ENCODE measurements at places on chromosomes 6 and 20. TPM values are rescaled to one million over a fixed set of nuclear protein-coding genes. Genes with fewer than 3 reads are reported as not detected.

The TPMT gene
- polyA plus RNA-seq, result 16.6 TPM

The GLP1R gene
- polyA plus RNA-seq, result 1.3 TPM

The POPDC3 gene
- polyA plus RNA-seq, result 4.9 TPM

The KCNK16 gene
- polyA plus RNA-seq, result not detected

The PSMB9 gene
- polyA plus RNA-seq, result 9.0 TPM

The ARFGEF3 gene
- polyA plus RNA-seq, result 15.9 TPM

The CPNE5 gene
- polyA plus RNA-seq, result 73.1 TPM

The TAP1 gene
- 20.5 TPM for polyA plus RNA-seq

The CLVS2 gene
- polyA plus RNA-seq, result 10.1 TPM

The HSPA1B gene
- polyA plus RNA-seq, result 166 TPM

The PET117 gene
- 14.6 TPM for polyA plus RNA-seq

The LY6G6C gene
- polyA plus RNA-seq, result 0.71 TPM

The FNDC11 gene
- polyA plus RNA-seq, result 0.99 TPM

The OXT gene
- not detected for polyA plus RNA-seq

The PEX3 gene
- 28.1 TPM for polyA plus RNA-seq

The CDH22 gene
- 12.6 TPM for polyA plus RNA-seq

The HCRTR2 gene
- polyA plus RNA-seq, result 4.9 TPM

The ZNF311 gene
- 6.9 TPM for polyA plus RNA-seq

The SMIM8 gene
- 31.5 TPM for polyA plus RNA-seq

The ETV7 gene
- polyA plus RNA-seq, result not detected

The FOXS1 gene
- 5.4 TPM for polyA plus RNA-seq

The CYP24A1 gene
- 1.1 TPM for polyA plus RNA-seq

The AGER gene
- 15.2 TPM for polyA plus RNA-seq

The GPR6 gene
- polyA plus RNA-seq, result 0.87 TPM

The FAM217A gene
- 1.0 TPM for polyA plus RNA-seq

The ERVFRD-1 gene
- polyA plus RNA-seq, result 0.18 TPM

The SLC22A2 gene
- 1.2 TPM for polyA plus RNA-seq

The PDYN gene
- 8.6 TPM for polyA plus RNA-seq

The SOBP gene
- polyA plus RNA-seq, result 44.6 TPM

The KHDRBS2 gene
- 10.3 TPM for polyA plus RNA-seq

The NMBR gene
- polyA plus RNA-seq, result 4.1 TPM

The STAU1 gene
- 113 TPM for polyA plus RNA-seq

The SLC26A8 gene
- 5.5 TPM for polyA plus RNA-seq

The LAMA2 gene
- polyA plus RNA-seq, result 23.9 TPM

The MTHFD1L gene
- 17.1 TPM for polyA plus RNA-seq

The RUNX2 gene
- 1.8 TPM for polyA plus RNA-seq

The XKR7 gene
- 7.9 TPM for polyA plus RNA-seq

The WFDC8 gene
- 0.30 TPM for polyA plus RNA-seq

The INSM1 gene
- polyA plus RNA-seq, result 1.4 TPM

The WFDC12 gene
- not detected for polyA plus RNA-seq

The NHLRC1 gene
- 3.5 TPM for polyA plus RNA-seq

The DDO gene
- 0.98 TPM for polyA plus RNA-seq

The ZNF334 gene
- polyA plus RNA-seq, result 25.6 TPM
